Suprapubic skin (tissue), 4 donors: ENCODE measurements at places on chromosomes 6 and 20.
A peak's percentile ranks its signal among the peaks of the same experiment; 100 is the strongest.

DNA sequence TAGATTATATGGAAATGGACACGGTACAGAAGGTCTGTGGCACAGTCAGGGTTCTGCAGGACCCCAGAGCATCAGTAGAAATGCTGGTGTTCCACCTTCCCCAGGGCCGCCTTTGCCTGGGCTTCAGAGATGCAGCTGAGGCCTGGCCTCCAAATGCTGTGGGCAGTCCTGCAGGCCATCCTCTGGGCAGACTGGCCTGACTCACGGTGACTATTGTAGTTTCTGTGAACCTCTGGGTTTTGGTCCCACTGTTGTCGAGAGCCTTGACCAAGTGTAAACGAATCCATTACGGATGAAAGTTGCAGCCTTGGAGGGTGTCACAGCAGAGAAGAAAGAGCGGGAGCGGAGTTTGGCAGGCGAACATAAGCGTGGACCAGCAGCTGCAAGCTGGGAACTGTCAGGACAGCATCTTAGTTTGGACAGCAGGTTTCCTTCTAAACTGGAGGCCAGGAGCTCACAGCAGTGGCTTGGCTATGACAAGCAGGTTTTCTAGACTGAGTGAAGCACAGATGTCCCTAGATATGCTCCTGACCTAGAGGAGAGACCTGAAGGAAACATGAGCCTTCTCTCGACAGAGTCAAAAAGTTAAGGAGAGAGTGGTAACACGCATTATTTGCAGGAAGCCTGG is 46.2 kb upstream of the BCLAF1 start:
- no peaks in the 10 kb centered on the region for H3K27me3 ChIP-seq
- H3K27ac ChIP-seq, result no peak overlapping the region
- no peaks in the 10 kb centered on the region for H3K36me3 ChIP-seq
- no peaks in the 10 kb centered on the region for H3K4me1 ChIP-seq
- DNase-seq, result no peak

DNA sequence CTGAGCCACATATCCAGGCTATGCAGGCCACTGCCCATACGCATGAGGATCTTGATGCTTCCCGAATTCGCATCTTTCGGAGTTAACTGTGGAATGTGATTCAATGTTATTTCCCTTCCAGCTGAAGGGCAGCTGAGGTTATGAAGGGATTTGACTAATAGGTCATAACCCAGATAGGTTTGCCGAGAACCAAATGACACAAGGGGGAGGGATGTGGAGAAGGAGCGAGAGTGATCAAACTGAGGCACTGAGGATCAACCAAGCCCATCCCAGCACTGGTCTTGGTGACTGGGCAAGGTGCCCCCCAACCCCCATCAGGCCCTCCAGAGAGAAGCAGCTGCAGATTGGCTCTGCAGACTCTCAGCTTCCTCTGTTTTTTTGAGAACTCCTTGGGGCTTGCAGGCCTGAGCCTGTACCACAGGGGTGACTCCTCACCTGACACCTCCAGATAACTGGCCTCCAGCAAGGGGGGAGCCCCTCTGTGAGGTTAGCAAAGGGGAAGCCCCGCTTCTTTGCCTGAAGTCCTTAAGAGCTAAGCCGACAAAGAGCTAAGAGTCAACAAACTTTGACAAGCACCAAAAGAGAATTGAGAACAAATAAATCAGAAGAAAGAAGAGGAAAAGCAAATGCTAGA is 185.9 kb downstream of the PDE7B start:
- H3K4me1 ChIP-seq, result peaks cover 21% of the 10 kb centered on the region
- DNase-seq, result no peak
- H3K36me3 ChIP-seq, result no peaks in the 10 kb centered on the region
- H3K27ac ChIP-seq, result peak overlapping the region; percentile 53

GRCh38 chr6:87756858-87757257 is 54.8 kb upstream of the AKIRIN2 start:
- H3K27me3 ChIP-seq, result no peaks in the 10 kb centered on the region
- no peaks in the 10 kb centered on the region for H3K36me3 ChIP-seq
- no peak overlapping the region for H3K4me3 ChIP-seq

DNA sequence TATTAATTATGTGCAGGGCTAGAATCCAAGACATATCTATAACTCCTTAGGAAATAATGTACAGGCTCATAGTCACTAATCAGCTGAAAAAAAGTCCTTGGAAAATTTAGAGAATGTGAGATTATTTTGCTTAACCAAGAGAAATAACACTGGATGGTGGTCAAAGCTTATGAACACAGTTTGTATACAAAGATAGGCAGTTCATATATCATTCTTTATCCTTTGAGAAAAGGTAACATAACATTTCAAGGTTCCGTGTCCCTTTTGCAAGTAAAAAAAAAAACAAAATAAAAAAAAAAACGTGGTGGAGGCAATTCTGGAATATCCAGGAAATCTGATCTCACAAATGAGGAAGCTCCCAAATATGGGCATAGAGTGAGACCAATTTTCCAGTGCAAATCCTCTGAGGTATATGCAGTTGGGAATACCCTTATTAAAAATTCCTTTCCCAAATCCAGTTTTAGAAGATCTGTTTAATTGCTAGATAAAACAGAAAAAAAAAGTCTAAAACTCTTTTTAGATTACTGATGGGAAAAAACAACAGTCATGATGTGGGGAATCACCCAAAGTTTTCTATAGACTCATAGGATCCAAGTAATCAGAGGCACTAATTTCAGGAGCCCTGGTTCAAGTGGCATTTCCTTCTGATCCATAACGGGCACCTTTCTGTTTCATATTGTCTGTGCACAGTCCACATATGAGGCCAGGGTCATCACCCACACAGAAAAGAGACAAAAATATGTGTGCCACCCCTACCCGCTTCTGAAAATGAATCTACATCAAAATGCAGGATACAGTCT is 17.7 kb upstream of the TNFAIP3 start:
- no peak for DNase-seq
- H3K27ac ChIP-seq, result no peak overlapping the region
- H3K4me3 ChIP-seq, result no peak overlapping the region
- peaks cover 13% of the 10 kb centered on the region for H3K4me1 ChIP-seq
- H3K36me3 ChIP-seq, result no peaks in the 10 kb centered on the region
- no peaks in the 10 kb centered on the region for H3K27me3 ChIP-seq

- no peaks in the 10 kb centered on the region for H3K4me1 ChIP-seq
- H3K36me3 ChIP-seq, result no peaks in the 10 kb centered on the region
- no peak for DNase-seq
- H3K4me3 ChIP-seq, result no peak overlapping the region
- H3K27ac ChIP-seq, result no peak overlapping the region
Measured at GRCh38 chr6:154276810-154277628, 79.6 kb downstream of the IPCEF1 start.

DNA sequence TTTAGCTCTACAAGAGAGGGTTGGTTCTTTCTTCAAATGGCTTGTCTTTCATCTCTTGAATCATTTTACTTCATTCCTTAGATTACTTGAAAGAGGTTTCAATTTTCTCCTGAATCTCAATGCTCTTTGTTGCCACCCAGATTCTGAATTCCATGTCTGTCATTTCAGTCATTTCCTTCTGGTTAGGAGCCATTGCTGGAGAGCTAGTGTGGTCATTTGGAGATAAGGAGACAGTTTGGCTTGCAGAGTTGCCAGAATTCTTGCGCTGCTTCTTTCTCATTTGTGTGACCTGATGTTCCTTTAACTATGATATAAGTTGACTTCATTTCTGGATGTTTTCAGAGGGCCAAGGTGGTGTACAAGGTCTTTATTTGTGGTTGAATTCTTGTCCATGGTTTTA is 157.8 kb downstream of the SLC22A3 start:
- no peaks in the 10 kb centered on the region for H3K36me3 ChIP-seq
- H3K27me3 ChIP-seq, result no peaks in the 10 kb centered on the region
- DNase-seq, result no peak
- H3K4me1 ChIP-seq, result no peaks in the 10 kb centered on the region

GRCh38 chr20:63021356-63022321 is 14.9 kb upstream of the BHLHE23 start:
- H3K27me3 ChIP-seq, result peaks cover 100% of the 10 kb centered on the region
- H3K4me1 ChIP-seq, result peaks cover 9% of the 10 kb centered on the region
- H3K27ac ChIP-seq, result no peak overlapping the region
- no peak overlapping the region for H3K4me3 ChIP-seq
- DNase-seq, result no peak

DNA sequence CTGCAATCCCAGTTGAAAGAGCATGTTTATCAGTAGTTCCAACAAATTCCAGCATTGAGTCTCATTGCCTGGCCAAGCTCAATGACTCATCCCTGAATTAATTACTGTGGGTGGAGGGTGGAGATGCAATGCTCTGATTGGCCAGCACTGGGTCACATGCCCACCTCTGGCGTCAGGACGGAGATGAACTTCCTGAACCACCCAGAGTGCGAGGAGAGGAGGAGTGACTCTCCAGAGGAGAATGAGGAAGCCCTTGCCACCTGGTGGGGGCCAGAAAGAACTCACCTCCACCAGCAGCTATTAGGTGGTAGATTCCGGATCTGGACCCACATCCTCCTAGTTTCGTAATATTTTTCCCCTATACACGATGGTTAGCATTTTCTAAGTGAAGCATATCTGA is 283.9 kb downstream of the TBC1D7 start:
- peak overlapping the region; percentile 75 for H3K27ac ChIP-seq
- peaks cover 29% of the 10 kb centered on the region for H3K4me1 ChIP-seq
- DNase-seq, result no peak
- no peak overlapping the region for H3K4me3 ChIP-seq
- no peaks in the 10 kb centered on the region for H3K36me3 ChIP-seq
- H3K27me3 ChIP-seq, result no peaks in the 10 kb centered on the region

- DNase-seq, result no peak
- no peaks in the 10 kb centered on the region for H3K36me3 ChIP-seq
- no peak overlapping the region for H3K27ac ChIP-seq
- H3K27me3 ChIP-seq, result no peaks in the 10 kb centered on the region
- H3K4me3 ChIP-seq, result no peak overlapping the region
Measured at GRCh38 chr6:113500221-113500620, 356.9 kb upstream of the MARCKS start.

DNA sequence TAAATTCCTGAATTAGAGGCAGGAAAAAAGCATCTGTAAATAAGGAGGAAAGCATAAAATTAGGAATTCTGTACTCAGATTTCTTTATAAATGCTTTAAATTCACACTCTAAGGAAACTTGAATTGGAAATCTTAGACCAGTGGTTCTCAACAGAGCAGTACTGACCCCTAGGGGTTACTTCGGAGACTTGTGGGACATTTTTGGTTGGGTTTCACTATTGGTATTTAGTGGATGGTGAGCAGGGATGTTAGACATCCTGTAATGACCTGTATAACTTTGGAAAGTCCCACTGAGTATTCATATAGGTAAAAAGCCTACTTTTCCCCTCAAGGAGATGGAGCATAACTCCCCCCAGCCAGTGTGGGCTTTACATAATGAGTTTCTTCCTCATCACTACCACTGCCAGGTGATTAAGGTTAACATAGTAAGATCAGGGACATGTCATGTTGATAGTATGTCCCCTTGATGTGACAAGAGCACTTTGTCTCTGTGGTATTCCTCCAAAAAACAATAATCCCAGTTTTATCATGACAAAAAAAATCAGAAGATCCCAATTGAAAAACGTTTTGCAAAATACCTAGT is 31.0 kb downstream of the GLO1 start:
- no peaks in the 10 kb centered on the region for H3K4me1 ChIP-seq
- no peaks in the 10 kb centered on the region for H3K27me3 ChIP-seq
- no peak overlapping the region for H3K27ac ChIP-seq
- H3K4me3 ChIP-seq, result no peak overlapping the region

DNA sequence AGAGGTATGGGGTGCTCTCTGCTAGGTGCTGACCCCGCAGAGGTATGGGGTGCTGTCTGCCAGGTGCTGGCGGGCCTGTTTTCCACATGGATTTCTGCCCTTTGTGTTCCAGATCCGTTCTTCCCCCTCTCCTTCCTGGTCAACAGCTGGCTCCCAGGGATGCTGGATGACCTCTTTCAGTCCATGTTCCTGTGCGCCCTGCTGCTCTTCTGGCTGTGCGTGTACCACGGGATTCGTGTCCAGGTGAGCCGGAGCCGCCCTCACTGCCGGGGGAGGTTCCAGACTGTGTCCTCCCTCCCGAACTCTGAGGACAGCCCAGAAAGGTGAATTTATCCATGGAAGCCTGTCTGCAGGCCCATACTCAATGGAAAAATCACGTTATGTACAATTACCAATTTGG is 36.3 kb downstream of the DYNLT1 start:
- H3K4me1 ChIP-seq, result no peaks in the 10 kb centered on the region
- DNase-seq, result no peak
- H3K27me3 ChIP-seq, result no peaks in the 10 kb centered on the region

DNA sequence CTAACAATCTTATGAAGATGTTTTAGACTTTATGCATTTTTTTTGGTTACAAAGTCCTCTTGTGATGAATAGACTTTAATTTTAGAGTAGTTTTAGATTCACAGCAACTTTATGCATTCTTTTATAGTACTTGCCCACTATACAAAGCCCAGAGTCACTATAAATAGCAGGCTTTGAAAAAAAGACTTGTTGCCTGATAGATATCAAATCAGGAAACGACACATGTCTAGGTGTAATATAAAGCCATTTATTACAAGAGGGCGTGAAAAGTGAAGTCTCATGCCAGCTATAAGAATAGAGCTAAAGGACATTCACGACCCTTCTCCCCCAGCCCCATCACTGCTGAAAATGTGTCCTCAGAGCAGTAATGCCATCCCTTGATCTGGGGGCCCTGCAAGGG is 78.0 kb upstream of the MRPS10 start:
- H3K36me3 ChIP-seq, result no peaks in the 10 kb centered on the region
- DNase-seq, result no peak
- H3K27ac ChIP-seq, result no peak overlapping the region
- H3K27me3 ChIP-seq, result no peaks in the 10 kb centered on the region
- H3K4me1 ChIP-seq, result peaks cover 7% of the 10 kb centered on the region

GRCh38 chr6:36873612-36874442 is 776 bp downstream of the PPIL1 start:
- H3K27ac ChIP-seq, result peak overlapping the region; percentile 90
- peak overlapping the region; percentile 98 for H3K4me3 ChIP-seq
- H3K4me1 ChIP-seq, result peaks cover 18% of the 10 kb centered on the region

GRCh38 chr6:28982476-28983266 is 22.4 kb downstream of the ZNF311 start:
- no peaks in the 10 kb centered on the region for H3K36me3 ChIP-seq
- H3K27me3 ChIP-seq, result no peaks in the 10 kb centered on the region

GRCh38 chr6:139336488-139336887 is 38.0 kb downstream of the CITED2 start:
- H3K27me3 ChIP-seq, result no peaks in the 10 kb centered on the region
- no peaks in the 10 kb centered on the region for H3K36me3 ChIP-seq
- no peak overlapping the region for H3K4me3 ChIP-seq
- H3K4me1 ChIP-seq, result peaks cover 46% of the 10 kb centered on the region

DNA sequence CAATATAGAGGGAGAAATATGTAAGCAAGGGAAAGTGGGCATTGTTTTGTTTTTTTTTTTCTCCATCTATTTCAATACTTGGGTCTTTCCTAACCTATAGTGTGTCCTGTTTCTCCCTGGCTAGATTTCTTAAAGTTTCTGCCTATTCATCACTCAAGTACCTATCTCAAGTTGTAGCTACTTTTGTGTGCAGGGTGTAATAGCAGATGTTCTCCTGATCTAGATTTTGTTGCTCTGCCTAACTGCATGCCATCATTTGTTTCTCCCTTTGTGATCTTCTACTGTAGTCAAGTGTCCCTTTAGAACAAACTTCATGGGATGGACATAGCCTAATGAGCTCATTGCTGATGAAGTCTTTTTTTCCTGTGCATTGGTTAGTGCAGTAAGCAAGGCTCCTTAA is 45.8 kb downstream of the TOP1 start:
- no peaks in the 10 kb centered on the region for H3K27me3 ChIP-seq
- H3K27ac ChIP-seq, result no peak overlapping the region
- DNase-seq, result no peak
- H3K4me3 ChIP-seq, result no peak overlapping the region
- H3K4me1 ChIP-seq, result peaks cover 46% of the 10 kb centered on the region
- peaks cover 16% of the 10 kb centered on the region for H3K36me3 ChIP-seq
